Fibroblast of skin of left quadriceps (primary cell): ENCODE measurements at places on chromosomes 6 and 20.

DNA sequence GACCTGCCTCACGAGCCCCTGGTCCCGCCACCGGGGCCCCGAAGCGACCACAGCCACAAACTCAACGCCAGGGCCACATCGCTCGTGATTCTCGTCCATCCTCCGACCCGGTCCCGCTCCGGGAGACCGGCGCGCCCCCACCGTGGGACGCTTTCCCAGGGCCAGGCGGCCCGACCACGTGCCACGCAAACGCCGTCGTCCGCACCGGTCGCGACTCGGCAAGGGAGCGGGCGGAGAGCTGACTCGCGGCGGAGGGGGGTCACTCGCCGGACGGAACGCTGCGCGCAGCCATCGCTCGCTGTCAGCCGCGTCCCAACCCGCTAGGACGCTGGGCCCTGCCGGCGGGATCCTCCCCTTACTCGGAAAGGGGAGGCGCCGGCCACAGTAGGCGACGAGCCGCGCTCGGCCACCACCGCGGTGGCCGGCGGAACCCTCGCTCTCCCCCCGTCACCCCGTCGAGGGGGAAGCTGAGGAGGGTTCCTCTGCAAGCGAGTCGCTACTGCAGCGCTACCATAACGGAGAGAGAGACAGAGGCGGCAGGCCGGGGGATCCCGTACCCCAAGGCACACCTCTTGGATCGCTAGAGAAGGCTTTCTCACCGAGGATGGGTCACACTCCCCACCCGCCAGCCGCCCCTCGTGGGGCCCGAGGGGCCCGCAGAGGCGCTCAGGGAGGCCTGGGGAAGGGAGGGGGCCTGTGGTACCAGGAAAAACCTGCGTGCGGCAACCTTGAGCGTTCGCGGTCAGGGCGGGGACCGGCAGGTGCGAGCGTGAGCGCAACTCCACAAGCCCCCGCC lies 511.8 kb upstream of the ZNF337 start:
- no peak for DNase-seq

DNA sequence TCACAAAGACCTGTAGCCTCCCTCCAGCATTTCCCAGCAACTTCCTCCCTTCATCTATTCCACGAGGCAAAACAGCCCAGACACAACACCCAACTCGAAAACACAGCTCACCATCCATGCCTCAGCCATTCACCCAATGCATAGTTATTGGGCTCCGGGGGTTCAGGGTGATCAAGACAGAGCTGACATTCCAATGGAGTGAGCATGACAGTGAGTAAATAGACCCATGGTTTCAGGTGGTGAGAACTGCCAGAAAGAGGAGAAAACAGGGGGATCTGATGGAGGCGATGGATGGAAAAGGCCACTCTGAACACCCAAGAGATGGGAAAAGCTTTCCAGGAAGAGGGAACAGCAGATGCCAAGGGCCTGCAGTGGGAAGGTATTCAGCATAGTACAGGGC lies 5.9 kb downstream of the CASS4 start:
- no peak for DNase-seq

DNA sequence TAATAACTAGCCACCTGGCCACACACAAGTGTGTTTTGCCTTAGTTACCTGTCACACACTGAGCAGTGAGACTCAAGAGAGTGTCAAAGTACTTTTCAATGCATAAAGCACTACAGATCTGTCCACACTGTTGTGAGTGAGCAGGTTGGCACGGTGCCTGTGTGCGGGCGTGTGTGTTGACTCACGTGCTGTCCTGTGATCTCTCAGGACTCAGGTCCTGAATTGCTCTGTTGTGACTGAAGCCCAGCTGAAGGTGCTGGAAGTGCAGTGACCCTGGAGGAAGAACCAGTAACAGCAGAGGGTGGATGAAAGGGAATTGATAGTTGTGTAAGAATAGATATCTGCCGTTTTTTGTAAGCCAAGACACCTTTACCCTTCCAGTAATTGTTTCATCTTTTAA lies 18.3 kb downstream of the SLC16A10 start:
- no peak for DNase-seq

DNA sequence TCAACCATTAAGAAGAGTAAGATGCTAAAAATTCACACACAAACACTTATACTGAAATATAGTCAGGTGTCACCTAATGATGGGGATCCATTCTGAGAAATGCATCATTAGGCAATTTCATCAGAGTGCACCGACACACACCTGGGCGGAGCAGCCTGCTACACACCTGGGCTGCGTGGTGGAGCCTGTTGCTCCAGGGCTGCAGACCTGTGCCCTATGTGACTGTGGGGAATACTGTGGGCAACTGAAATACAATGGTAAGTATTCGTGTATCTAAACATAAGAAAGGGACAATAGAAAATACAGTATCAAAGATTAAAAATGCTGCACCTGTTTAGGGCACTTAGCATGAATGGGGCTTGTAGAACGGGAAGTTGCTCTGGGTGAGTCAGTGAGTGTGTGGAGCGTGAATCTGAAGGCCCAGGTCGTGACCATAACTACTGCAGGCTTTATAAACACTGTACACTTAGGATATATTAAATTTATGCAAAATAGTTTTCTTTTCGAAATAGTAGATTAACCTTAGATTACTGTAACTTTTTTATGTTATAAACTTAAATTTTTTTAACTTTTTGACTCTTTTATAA lies 124.4 kb upstream of the AFDN start:
- no peak for DNase-seq

- no peak for DNase-seq
Observed at GRCh38 chr6:12801141-12801540, 84.6 kb downstream of the PHACTR1 start.

DNA sequence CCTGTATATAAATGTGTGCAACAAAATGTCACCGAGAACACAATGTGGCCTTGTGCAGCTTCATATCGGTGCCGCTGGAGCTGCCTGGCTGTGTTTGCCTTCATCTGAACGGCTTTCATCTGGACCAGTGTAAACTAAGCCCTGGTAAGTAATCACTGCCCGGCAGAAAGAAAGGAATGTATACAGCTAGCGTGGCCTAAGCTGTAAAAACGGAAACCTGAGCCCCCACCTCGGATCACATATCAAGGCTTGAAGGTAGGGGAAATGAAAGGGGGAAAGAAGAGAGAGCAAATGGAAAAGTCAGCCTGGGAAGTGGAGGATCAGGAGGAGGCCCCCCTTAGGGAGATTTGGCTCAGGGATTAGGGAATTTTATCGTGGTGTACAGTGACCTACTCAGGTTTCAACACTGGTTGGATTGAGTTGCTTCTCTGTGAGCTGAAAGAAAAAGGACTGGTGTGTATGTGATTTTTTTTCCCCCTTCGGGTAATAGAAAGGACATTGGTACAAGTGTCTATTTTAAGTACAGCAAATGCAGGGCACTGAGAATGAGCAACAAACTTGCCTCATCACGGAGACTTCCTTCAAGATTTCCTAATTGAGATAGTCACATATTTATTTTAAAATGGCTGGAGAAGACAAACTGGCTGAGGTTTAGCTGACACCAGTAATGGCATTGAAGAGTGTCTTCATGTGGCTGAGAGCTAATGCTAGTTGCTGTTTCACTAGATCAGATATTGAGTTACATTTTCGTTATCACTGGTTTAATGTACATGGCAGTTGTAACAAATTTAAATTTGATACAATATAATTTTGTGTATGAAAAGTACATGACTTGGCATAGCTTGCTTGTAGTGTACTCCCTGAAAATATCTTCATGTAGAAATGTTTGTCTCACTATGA lies 3.5 kb downstream of the SOBP start:
- DNase-seq = no peak

- DNase-seq = no peak
Observed at GRCh38 chr6:40891686-40892085, 147.3 kb downstream of the UNC5CL start.

DNA sequence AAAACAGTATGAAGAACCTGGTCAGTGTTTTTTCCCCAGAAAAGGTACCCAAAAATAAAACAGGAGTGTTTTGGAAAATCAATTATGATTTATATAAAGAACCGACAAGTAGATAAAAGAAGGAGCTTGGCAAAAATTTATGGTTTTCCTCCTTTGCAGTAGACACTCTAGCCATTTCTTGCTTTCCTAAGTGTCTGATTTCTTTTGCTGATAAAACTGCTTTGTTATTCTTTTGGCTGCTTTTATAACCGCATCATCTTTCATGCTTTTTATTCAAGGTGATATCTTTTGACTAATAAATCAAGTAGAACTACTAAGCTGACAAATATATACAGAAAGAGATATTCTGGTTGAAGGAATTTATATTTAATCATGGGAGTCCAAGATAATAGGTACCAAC lies 16.6 kb downstream of the ATG5 start:
- DNase-seq = no peak

DNA sequence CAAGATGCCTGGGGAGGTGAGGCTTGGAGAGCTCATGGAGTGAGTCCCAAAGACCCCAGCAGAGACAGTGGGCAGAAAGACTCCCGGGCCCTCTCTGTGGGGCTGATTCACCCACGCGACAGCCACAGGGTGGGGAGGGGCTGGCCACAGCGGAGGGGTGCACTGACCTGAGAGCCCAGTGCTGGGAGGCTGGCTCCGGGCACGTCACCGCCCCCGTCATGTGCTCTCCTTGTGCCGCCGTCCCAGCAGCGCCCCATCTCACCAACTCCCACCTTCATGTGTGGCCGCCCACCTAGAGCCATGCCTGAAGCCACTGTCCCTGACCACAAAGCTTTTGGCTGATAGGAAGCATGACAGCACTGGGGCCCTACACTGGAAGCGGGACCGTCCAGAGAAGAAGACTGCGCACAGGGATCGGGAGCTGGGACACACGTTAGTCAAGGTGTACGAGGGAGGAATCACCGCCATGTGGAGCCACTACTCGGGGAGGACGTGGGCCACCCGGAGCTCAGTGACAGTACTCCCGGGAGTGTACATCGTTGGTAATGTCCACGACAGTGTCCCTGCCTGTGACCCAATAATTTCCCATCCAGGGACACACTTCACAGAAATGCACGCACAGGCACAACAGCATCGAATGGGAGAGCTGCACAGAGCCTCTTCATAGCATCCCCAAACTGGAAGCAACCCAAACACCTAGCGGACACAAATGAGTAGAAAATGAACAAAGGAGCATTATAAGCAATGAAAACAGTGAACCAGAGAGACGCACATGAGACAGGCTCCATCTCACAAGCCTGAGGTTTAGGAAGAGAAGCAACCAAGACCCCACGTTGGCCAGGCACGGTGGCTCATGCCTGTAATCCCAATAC lies 28.4 kb upstream of the FOXC1 start:
- no peak for DNase-seq

GRCh38 chr6:170165471-170166117 lies 125.3 kb downstream of the DLL1 start:
- DNase-seq = no peak

- no peak for DNase-seq
Observed at GRCh38 chr6:14540810-14541540, 423.4 kb downstream of the CD83 start.

DNA sequence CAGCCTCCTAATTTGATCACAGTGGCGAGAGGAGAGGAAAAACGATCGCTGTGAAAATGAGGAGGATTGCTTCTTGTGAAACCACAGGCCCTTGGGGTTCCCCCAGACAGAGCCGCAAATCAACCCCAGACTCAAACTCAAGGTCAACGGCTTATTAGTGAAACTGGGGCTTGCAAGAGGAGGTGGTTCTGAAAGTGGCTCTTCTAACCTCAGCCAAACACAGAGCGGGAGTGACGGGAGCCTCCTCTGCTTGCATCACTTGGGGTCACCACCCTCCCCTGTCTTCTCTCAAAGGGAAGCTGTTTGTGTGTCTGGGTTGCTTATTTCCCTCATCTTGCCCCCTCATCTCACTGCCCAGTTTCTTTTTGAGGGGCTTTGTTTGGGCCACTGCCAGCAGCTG lies 28.7 kb downstream of the SAYSD1 start:
- DNase-seq = no peak

GRCh38 chr20:58891086-58891717 lies 38.7 kb downstream of the GNAS start:
- DNase-seq = peak; percentile 68

DNA sequence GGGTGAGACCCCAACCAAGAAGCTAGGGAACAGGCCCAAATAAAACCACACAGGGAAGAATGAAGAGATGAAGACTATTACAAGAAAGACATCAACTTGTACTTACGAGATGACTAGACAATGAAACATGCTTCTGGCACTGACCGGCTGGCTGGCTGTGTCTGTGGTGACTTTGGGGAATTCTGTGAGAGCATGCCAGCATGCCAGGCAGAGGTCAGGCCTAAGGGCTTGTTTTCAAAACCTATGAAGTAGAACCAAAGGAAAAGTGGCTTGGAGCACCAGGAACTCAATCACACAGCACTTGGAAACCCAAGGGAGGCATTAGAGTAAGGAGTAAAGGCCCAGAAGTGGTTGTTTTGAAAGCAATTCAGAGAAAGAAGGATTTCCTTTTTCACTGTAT lies 28.4 kb upstream of the GSTA3 start:
- DNase-seq = no peak

DNA sequence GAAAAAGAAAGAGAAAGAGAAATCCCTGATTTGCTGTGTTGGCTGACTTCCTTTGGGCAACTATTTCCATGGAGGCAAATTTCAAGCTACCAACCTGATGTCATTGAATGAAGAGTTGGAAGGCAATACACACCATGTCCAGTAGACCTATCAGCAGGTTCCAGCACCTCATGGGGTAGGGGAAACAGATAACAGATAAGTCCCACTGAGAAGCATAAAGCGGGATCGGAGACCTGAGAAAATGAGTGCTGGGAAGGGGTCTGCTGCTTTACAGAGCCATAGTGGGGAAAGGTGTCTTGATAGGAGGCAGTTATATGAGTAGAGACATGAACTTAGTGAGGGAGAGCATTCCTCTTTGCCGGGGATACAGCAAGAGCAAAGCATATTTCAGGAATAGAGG lies 244.9 kb downstream of the PLCB1 start:
- DNase-seq = no peak

- no peak for DNase-seq
Observed at GRCh38 chr6:116412270-116412669, 41.5 kb downstream of the DSE start.

DNA sequence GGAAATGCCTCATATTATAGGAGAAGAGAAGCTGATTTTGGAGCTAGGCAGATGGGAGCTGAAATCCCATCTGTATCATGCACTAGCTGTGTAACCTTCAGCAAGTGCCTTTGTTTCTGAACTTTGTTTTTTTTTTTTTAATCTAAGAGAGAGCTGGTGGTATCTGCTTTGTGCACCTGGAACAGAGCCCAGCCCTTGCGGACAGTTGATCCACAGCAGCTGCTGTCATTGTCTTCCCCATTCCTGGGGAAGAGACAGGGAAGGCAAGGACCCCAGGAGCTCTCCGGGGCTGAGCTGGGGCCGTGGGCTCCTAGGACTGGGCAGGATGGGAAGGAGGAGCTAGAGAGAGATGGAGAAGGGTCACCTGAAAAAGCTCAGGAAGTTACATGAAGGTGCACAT lies 92.1 kb downstream of the SYNJ2 start:
- DNase-seq = no peak

DNA sequence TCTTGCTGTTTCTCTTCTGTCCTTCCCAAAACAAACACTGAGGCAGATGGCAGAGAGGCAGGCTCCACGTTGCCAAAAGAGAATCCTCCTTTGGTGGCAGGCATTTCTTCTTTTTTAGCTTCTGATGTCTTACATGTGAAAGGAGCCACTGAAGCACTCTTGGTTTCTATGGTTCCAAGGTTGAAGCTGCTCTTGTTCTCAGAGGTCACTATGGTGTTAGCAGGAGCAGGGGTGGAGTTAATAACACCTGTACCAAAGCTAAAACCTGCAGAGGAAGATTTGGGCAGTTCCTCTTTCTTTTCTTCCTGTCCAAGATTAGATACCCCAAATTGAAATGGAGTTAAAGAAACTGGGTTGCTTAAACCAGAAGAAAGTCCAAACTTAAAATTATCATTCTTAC lies 28.8 kb downstream of the FAM8A1 start:
- DNase-seq = no peak

- DNase-seq = no peak
Observed at GRCh38 chr6:84738996-84739865, 25.2 kb downstream of the TBX18 start.

- no peak for DNase-seq
Observed at GRCh38 chr20:32510120-32510600, 75.0 kb downstream of the NOL4L start.
